ENCODE measurements at places on chromosomes 13 and 19. TPM values are rescaled to one million over a fixed set of nuclear protein-coding genes. Genes with fewer than 3 reads are reported as not detected.

- H3K36me3 ChIP-seq = no peaks in the 10 kb centered on the region
- H3K27me3 ChIP-seq = no peaks in the 10 kb centered on the region
- no peak overlapping the region for H3K4me3 ChIP-seq
- H3K4me1 ChIP-seq = no peaks in the 10 kb centered on the region
- DNase-seq = no peak
- no peak overlapping the region for H3K27ac ChIP-seq
Measured at GRCh38 chr19:31096935-31097545, 252.2 kb downstream of the TSHZ3 start.

DNA sequence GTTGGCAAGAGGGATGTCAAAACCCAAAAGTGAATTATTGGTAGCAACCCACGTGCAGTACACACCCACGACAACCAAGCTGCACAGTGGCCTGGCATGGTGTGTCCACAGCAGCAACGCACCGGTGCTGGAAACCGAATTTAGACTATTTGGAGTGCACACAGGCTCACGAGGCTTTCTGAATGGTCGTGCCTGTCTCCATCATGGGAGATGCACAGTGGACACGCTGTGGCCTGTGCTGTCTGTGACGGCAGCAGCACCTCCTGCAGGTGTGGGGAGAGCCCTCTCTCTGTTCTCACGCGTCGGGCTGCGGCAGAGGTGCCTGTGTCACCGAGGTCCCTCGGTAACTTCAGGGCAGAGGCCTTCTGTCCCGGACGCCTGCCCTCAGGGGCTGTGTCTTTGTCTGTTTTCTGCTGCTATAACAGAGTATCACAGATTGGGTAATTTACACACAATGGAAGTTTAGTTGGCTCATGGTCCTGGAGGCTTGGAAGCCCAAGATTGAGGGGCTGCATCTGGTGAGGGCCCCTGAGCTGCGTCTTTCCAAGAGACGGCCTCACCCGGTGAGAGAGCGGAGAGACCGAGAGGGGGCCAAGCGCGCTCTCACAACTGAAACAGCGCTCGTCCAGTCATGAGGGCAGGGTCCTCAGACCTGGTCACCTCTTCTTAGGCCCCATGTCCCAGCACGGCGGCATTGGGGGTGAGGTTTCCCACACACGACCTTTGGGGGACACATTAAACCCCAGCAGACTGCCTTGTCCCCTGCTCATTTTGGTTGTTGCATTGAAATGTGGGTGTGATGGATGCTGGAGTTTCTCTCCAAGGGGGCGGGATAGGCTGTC is 9.1 kb upstream of the MCF2L start:
- DNase-seq = no peak
- no peak overlapping the region for H3K4me3 ChIP-seq
- H3K4me1 ChIP-seq = no peaks in the 10 kb centered on the region
- H3K27ac ChIP-seq = peak overlapping the region; percentile 48
- H3K27me3 ChIP-seq = no peaks in the 10 kb centered on the region

DNA sequence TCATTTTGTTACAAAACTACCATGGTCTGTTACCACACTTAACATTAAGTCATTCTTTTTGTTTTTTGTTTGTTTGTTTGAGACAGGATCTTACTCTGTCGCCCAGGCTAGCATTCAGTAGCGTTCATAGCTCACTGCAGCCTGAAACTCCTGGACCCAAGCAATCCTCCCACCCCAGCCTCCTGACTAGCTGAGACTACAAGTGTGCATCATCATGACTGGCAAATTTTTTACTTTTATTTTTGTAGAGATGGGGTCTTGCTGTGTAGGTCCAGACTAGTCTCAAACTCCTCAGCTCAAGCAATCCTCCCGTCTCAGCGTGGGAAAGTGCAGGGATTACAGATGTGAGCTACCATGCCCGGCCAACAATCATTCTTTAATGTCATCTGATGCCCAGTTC is 3.3 kb downstream of the ALDH16A1 start:
- no peak overlapping the region for H3K4me3 ChIP-seq
- H3K27me3 ChIP-seq = no peaks in the 10 kb centered on the region
- H3K36me3 ChIP-seq = no peaks in the 10 kb centered on the region
- no peak for DNase-seq

DNA sequence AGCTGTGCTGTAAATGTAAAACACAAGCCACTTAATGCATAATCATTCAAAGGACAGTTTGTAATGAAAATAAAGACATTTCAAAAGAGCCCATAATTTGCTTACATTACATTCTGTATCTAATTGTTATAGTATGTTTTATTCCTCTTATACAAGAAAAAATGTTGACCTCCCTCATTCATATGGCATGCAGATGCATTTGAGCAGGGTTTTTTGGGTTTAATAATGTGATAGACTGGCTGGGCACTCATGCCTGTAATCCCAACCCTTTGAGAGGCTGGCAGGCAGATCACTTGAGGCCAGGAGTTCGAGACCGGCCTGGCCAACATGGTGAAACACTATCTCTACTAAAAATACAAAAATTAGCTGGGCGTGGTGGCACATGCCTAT is 11.6 kb upstream of the ARL11 start:
- no peaks in the 10 kb centered on the region for H3K36me3 ChIP-seq
- no peak overlapping the region for H3K4me3 ChIP-seq
- no peak overlapping the region for H3K27ac ChIP-seq
- no peaks in the 10 kb centered on the region for H3K27me3 ChIP-seq

GRCh38 chr13:51626749-51627148 is 42.5 kb downstream of the WDFY2 start:
- H3K4me1 ChIP-seq = no peaks in the 10 kb centered on the region
- H3K4me3 ChIP-seq = no peak overlapping the region
- no peaks in the 10 kb centered on the region for H3K27me3 ChIP-seq
- no peaks in the 10 kb centered on the region for H3K36me3 ChIP-seq
- H3K27ac ChIP-seq = no peak overlapping the region
- no peak for DNase-seq

GRCh38 chr13:112690283-112690929 is 568 bp downstream of the ATP11A start:
- DNase-seq = peak; percentile 81
- no peaks in the 10 kb centered on the region for H3K36me3 ChIP-seq
- peak overlapping the region; percentile 76 for H3K4me3 ChIP-seq
- no peaks in the 10 kb centered on the region for H3K4me1 ChIP-seq
- H3K27ac ChIP-seq = peak overlapping the region; percentile 72

GRCh38 chr19:38675611-38676010 is 28.2 kb downstream of the ACTN4 start:
- H3K4me3 ChIP-seq = no peak overlapping the region
- no peak for DNase-seq
- H3K27me3 ChIP-seq = no peaks in the 10 kb centered on the region

GRCh38 chr13:49810567-49811526 is 18.4 kb upstream of the KPNA3 start:
- H3K4me3 ChIP-seq = no peak overlapping the region
- H3K27ac ChIP-seq = no peak overlapping the region

DNA sequence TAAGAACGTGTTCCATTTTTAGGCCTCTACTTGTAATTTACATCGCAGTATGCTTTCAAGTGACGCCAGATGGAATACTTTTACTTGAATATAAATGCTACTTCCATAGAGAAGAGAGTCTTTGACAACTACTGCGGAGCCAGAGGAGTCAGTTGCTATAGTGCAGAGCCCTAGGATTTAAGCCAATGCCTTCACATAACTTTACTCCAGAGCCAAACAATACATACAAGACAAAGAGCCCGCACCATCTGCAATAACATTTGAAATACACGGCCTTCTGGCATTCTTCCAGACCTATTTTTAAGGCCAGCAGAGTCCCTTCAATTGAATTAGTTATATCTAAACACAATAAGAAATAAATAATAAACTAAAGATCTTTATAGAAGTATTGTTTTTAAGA is 59.4 kb downstream of the XPO4 start:
- no peak overlapping the region for H3K27ac ChIP-seq
- peaks cover 3% of the 10 kb centered on the region for H3K4me1 ChIP-seq
- H3K4me3 ChIP-seq = no peak overlapping the region
- peaks cover 2% of the 10 kb centered on the region for H3K36me3 ChIP-seq
- no peaks in the 10 kb centered on the region for H3K27me3 ChIP-seq
- DNase-seq = peak; percentile 43

- no peak overlapping the region for H3K4me3 ChIP-seq
- H3K27me3 ChIP-seq = no peaks in the 10 kb centered on the region
- no peaks in the 10 kb centered on the region for H3K4me1 ChIP-seq
- no peak for DNase-seq
- peak overlapping the region; percentile 13 for H3K27ac ChIP-seq
Measured at GRCh38 chr19:16095071-16095571, 16.6 kb upstream of the RAB8A start.

GRCh38 chr13:107295416-107296140 is 727.6 kb upstream of the ARGLU1 start:
- no peaks in the 10 kb centered on the region for H3K36me3 ChIP-seq
- no peak overlapping the region for H3K4me3 ChIP-seq

DNA sequence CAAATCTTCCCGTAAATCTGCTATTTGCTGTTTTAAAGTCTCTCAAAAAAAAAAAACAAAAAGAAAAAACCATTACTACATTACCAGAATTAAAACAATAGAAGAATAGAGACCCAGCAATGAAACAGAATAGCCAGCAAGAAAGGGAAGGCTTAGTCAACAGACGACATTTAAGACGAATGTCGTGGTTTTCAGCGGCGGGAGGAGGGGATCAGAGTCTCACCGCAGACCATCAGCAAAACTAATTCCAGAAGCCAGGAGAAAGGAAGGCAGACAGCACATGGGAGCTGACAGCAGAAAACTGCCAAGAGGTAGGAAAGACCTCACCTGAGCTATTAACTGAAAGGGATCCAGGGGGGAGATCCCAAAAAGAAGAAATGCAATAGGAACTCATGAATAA is 128.9 kb downstream of the RNF17 start:
- no peak overlapping the region for H3K4me3 ChIP-seq
- DNase-seq = no peak
- no peaks in the 10 kb centered on the region for H3K4me1 ChIP-seq
- H3K36me3 ChIP-seq = no peaks in the 10 kb centered on the region

DNA sequence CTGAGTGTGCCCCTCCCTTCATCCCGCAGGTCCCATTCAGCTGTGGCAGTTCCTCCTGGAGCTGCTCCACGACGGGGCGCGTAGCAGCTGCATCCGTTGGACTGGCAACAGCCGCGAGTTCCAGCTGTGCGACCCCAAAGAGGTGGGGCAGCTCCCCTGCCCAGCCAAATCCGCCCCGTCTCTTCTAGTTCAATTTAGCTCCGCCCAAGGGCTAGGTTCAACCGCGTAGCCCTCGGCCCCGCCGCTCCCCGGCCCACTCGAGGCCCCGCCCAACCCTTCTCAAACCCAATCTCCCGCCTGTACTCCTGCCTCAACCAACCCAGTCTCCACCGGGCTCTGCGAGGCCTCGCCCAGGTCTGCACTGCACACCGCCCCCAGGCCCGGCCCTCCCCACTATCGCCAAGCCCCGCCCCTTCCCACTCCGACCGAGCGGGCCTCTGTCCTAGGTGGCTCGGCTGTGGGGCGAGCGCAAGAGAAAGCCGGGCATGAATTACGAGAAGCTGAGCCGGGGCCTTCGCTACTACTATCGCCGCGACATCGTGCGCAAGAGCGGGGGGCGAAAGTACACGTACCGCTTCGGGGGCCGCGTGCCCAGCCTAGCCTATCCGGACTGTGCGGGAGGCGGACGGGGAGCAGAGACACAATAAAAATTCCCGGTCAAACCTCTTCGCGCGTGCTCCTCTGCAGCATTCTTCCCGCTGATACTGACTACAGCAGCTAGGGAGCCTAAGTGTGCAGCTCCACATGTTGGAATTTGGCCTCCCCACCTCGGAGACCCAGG is 2.9 kb downstream of the ETV2 start:
- H3K4me3 ChIP-seq = peak overlapping the region; percentile 86
- no peaks in the 10 kb centered on the region for H3K4me1 ChIP-seq
- DNase-seq = peak; percentile 93
- no peaks in the 10 kb centered on the region for H3K36me3 ChIP-seq

DNA sequence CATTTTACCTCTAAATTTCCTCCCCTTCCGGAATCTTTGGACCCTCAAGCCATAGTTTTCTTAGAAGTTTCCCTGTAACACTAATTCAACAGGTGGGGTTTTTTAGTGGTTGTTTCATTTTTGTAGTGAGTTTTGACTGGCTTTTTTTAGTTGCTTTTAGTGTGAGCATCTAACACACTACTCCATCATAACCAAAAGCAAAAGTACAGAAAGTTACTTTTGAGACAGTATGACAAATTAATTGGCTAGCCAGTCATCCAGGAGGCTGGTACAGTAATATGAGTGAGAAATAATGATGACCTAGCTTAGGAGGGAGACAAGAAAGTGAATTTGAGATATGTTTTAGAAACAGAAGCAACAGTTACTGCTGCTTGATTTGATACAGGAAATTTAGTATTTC is 71.5 kb downstream of the DNAJC15 start:
- H3K27me3 ChIP-seq = no peaks in the 10 kb centered on the region
- no peaks in the 10 kb centered on the region for H3K4me1 ChIP-seq
- H3K27ac ChIP-seq = no peak overlapping the region
- H3K4me3 ChIP-seq = no peak overlapping the region

Gene CCDC9
- 14.0 TPM for polyA plus RNA-seq

Gene SIX5
- 15.2 TPM for polyA plus RNA-seq

Gene BRME1
- 1.5 TPM for polyA plus RNA-seq

Gene ERFL
- polyA plus RNA-seq = not detected

Gene CFAP97D2
- polyA plus RNA-seq = not detected

Gene DYRK1B
- polyA plus RNA-seq = 18.9 TPM

Gene GYS1
- polyA plus RNA-seq = 23.9 TPM

Gene CYP4F11
- polyA plus RNA-seq = 7.2 TPM

Gene ZNF667
- polyA plus RNA-seq = 2.9 TPM

Gene GARIN5A
- 9.0 TPM for polyA plus RNA-seq

Measured in kidney (tissue), 22 donors.